HEK293T (cell line): ENCODE measurements at places on chromosomes 2 and 18.
A peak's percentile ranks its signal among the peaks of the same experiment; 100 is the strongest.

- no peak for DNase-seq
These were observed 88.0 kb downstream of the C1D start for GRCh38 chr2:67974559-67975430.

DNA sequence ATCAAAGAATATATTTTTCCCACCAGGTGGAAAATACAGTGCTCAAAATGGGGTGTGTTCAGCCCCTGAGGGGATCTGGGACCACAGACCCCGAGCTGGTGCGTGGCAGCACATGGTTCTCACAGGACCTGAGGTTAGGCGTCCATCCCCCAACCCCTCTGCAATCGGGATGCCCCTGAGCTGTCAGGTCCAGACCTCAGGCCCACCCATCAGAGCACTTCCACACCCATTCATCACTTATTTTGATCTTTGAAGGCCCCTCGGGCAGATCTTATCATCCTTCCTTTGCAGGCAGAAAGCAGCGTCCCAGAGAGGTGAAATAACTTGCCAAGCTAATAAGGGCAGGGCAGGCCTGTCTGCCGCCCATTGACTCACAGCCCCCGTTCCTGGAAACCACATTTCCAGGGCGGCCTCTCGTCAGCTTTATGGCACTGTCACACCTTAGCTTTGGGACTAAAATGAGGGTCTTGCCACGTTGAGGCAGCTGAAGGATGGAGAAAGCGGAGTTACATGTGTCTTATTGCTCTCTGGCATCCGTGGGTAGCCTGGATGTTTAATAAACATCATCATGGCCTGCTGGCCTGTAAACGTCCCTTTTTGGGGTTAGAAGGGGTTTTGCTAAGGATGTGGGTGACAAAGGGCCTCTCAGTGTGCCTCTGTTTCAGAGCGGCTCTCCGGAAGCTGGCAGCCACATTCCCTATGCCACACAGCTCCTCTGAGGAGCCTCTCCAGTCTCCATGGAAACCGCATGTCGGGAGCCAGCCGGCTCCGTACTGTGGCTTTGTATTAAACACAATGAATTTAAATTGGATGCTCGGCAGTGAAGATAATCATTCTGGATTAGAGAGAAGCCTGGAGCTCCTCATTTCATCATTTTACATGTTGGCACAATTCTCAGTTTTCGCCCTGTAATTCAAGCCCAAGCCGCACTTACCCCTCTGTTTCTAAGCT lies 58.3 kb upstream of the MAPRE3 start:
- DNase-seq, result no peak

GRCh38 chr2:85924522-85924921 lies 35.7 kb upstream of the ST3GAL5 start:
- no peak for DNase-seq

- no peak for DNase-seq
These were observed 5.2 kb upstream of the SPRED2 start for GRCh38 chr2:65437392-65438135.

- no peak for DNase-seq
These were observed 34.2 kb downstream of the DTNB start for GRCh38 chr2:25639131-25639530.

GRCh38 chr2:3899536-3900155 lies 196.3 kb downstream of the DCDC2C start:
- DNase-seq, result no peak

DNA sequence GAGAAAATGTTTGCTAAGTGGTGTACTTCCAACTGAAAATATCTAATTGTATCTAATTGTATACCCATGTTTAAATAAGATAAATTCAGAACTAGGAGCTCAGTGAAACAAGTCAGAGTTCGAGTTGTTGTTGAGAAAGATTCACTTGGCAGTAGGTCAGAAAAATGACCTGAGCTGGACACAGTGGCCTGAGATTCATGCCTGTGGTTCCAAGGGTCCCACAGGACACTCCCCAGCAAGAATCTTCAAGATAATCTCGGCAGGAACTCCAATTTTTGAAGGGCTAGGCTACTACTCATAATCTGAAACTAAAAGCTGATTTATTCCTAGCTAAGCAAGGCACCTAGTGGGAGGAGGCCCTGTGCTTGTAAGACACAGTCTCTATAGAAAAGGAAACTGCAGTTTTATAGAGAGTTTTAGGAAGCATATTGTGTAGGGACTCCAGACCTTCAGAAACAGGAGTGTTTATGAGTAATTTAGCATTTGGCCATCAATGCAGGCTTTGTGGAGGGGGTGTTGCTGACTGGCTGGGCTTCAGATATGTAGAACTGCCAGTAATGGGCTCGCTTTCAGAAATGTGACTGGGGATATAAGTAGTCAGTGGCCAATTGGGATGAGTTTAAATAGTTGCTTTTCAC lies 43.2 kb downstream of the SP140 start:
- DNase-seq, result no peak

DNA sequence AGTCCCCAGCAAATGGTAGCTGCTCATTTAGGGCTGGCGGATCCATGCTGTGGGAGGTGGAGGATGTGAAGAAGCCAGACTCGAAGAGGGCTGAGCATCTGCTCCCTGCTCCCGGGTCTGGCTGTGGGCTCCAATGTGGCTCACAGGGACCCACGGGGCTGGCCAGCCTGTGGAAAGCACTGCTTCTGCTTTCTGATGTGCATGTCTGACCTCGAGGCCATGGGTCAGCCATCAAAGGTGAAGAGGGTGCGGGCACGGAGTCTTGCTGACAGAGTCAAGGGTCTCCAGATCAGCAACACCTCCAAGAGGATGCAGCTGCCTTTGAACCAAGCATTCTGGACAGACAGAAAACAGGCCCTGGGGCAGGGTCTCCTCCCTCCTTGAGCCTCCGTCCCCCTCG lies 178.2 kb downstream of the INHBB start:
- DNase-seq, result no peak

DNA sequence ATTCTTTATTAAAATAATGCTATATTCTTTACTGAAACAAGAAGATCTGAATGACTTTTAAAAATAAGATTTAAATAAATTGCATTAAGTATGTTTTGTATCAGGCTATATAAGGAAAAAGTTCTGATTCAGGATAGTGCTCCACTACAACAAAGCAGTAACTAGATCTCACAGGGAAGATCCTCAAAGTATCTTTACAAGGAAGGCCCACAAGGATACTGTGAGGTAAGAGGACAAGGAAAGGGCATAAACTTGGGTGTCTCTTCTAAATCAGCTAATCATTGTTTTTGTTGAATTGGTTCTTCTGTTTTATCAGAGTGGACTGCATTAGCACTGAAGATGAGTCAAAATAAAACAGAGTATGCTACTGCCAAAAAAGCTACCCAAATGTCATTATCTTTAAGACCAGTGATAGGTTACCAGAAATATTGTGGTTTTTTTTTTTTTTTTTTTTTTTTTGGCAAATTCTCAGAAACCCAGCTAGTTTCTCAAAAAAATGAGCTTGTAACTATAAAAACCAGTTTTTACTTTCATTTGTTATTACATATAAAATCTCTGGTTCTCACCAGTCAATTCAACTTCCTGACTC lies 160.9 kb downstream of the BAZ2B start:
- no peak for DNase-seq

GRCh38 chr2:234670806-234671205 lies 173.9 kb upstream of the ARL4C start:
- no peak for DNase-seq

DNA sequence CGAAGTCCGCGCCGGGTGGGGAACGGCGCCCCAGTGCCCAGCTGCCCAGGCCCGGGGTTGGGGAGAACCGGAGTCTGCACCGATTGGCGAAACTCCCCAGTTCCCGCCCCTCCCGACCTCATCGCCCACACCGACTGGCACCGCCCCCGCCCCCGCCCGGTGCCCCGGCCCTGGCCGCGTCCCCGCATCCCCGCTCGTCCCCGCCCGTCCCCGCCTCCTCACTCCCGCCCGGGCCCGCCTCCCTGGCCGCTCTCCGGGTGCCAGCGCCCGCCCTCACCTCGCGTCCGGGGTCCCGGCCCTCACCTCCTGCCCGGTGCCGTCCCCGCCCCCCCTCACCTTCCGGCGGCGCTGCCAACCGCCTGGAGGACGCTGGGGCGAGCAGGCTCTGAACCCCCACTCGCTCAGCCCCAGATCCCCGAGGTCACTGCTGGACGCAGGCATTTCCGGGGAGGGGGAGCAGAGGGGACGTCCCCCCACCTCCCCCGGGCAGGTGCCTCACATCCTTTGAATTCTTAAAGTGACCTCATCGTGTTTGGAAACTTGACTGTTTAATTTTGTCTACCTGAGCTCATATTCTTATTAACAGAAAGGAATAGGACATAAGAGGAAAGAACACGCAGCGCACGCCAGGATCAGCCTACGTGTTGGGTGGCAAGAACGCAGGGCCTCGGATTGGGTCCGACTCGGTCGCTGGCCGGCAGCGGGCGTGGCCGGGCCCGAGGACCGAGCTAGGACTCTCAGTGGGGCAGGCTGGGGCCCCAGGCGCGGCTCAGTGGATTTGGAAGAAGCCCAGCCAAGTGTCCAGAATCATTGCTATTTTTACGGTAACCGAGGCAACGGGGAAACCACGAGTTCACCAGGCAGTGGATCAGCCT lies at the start of gene FAM110C:
TSS of gene FAM110C (minus strand) at position 35 of the 875 bp plus-strand sequence. CDS start 120 bp downstream, outside the sequence.
- DNase-seq, result peak; percentile 27

DNA sequence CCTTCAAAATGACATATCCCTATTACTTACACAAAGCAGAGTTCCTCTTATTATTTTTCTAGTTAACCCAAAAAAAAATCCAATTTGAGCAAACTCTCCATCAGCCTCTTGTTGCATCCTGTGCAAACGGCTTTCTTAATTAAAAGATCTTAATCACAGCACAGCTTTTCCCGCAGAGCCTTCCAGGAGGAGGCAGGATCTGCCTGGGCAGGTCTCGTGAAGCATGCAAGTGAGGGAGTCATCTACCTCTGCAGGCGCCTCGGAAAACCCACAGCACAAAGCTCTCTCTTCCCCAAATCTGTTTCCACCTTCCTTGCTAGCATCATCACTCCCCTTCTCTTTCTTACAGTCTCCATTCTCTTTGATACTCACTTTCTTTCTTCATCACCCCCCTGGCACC lies 100.4 kb downstream of the EN1 start:
- no peak for DNase-seq
